NCI-H1092 (cell line): ENCODE measurements at places on chromosomes 4 and X.

- DNase-seq, result no peak
These were observed 1306.6 kb upstream of the PABPC4L start for GRCh38 chr4:135508006-135508714.

DNA sequence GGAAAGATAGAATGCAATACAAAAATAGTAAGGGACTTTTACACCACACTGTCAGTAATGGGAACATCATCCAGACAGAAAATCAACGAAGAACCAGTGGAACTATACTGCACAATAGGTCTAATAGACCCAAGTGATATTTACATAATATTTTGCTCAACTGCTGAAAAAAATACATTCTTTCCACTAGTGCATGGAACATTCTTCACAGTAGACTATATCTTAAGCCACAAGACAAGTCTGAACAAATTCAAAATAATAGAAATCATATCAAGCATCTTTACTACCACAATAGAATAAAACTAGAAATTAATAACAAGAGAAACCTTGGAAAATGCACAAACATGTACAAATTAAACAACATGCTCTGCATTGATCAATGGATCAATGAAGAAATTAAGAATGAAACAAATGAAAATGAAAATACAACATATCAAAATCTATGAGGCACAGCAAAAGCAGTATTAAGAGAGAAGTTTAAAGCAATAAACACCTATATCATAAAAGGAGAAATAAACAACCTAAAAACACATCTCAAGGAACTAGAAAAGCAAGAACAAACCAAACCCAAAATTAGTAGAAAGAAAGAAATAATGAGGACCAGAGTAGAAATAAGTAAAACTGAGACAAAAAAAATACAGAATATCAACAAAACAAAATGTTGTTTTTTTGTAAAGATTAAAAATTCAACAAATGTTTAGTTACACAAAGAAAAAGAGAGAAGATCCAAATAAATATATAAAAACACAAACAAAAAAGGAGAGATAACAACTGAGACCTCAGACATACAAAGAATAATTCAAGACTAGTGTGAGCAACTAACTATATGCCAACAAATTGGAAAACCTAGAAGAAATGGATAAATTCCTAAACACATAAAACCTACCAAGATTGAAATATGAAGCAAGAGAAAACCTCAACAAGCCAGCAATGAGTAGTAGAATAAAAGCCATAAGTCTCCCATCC lies 51.5 kb upstream of the ANTXR2 start:
- DNase-seq, result no peak

GRCh38 chr4:56434599-56435139 lies 746 bp downstream of the PPAT start:
- DNase-seq, result peak; percentile 58

GRCh38 chr4:97500423-97500822 lies 642.9 kb downstream of the STPG2 start:
- DNase-seq, result no peak

DNA sequence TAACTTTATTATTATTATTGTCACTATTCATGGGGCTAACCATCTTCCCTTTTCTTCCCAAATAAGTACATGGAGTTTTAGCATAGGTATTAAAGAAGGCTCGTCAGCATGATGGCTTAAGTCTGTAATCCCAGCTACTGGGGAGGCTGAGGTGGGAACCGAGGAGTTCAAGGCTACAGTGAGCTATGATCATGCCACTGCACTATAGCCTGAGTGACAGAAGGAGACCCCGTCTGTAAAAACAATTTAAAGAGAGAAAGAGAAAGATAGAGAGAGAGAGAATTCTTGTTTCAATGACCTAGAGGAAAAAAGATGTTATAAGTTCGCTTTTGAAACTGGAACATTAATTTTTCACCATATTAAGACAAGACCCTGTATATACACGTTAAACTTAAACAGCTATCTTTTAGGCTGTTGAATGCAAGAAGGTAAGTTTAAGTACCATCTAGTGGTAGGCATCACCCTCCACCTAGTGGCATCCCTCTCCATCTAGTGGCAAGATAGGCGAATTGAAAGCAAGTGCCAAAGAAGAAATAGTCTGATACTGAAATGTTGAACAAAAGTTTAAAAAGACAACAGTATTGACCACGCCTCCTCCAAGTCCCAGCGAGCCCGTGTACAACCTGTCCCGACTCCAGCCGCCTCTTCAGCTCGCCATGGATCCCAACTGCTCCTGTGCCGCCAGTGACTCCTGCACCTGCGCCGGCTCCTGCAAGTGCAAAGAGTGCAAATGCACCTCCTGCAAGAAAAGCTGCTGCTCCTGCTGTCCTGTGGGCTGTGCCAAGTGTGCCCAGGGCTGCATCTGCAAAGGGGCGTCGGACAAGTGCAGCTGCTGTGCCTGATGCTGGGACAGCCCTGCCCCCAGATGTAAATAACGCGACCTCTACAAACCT lies 26.0 kb upstream of the YTHDC1 start:
- no peak for DNase-seq

GRCh38 chr4:80049402-80049801 lies 23.6 kb downstream of the ANTXR2 start:
- DNase-seq, result no peak

DNA sequence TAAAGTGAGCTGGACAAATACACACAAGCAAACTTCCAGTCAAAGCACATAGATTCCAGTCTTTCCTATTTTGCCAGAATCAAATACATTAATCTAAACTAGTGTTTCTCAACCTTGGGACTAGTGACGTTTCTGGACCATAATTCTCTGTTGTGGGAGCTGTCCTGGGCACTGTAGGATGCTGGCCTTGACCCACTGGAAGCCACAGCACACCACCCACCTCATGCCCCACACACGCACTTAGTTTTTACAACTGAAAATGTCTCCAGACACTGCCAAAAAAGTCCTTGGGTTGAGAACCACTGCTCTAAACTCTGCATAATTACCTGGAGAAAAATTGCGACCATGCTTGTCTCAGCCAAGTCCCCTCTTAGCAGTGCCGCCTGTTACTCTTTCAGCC lies 57.6 kb downstream of the MAP3K15 start:
- DNase-seq, result no peak

- DNase-seq, result no peak
These were observed 25.1 kb downstream of the PIR start for GRCh38 chrX:15468036-15468435.

GRCh38 chr4:104642521-104642920 lies 147.8 kb upstream of the CXXC4 start:
- no peak for DNase-seq

GRCh38 chrX:857376-857775 lies 226.8 kb downstream of the SHOX start:
- DNase-seq, result no peak

GRCh38 chr4:111441687-111442086 lies 703.6 kb upstream of the FAM241A start:
- DNase-seq, result no peak

- no peak for DNase-seq
These were observed 654.6 kb downstream of the IL1RAPL1 start for GRCh38 chrX:29241809-29242208.

- DNase-seq, result no peak
These were observed 427.4 kb upstream of the DIPK2B start for GRCh38 chrX:45628041-45628440.
